ENCODE measurements at places on chromosomes 1 and 21.
A peak's percentile ranks its signal among the peaks of the same experiment; 100 is the strongest.

DNA sequence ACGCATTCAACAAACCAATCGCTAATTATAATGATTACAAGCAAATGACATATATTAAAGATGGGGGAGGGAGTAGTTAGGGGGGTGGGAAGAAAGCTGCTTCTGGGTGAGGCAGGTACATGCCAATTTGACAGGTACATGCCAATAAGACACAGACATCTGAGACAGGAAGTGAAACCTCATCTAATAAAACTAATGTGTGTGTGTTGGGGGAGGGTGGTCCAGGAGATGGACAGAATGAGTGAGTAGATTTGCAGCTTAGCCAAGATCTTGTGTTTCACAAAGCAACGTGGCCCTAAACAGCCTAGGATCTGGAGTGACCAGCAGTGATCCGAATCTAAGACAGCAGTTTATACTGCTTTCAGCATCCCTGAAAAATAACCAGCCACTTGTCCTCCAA, 10.8 kb downstream of the CFAP45 start:
- DNase-seq = no peak

GRCh38 chr21:43343095-43343991, 83.6 kb downstream of the SIK1 start:
- DNase-seq = no peak

GRCh38 chr1:44111861-44112260, 6.8 kb upstream of the KLF17 start:
- no peak for DNase-seq

GRCh38 chr21:21384977-21385376, 386.8 kb downstream of the NCAM2 start:
- DNase-seq = no peak

DNA sequence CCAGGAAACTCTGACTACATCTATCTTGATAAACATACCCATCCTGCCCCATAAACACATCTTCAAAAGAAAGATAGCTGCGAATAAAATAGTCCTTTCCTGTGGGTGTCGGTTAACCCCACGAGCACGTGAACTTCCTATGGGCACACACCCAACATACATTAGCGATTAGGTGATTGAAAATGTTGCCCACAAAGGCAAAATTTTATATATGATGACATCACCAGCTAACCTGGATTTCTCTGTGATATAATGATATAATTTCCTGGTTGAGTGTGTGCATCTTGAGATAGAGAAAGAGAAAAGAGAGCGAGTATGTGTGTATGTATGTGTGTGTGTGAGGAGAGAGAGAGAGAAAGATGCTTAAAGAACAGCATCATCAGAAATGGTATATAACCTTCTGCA, 296.1 kb downstream of the PTPRC start:
- DNase-seq = no peak

- DNase-seq = no peak
Measured at GRCh38 chr1:164773102-164773501, 214.1 kb downstream of the PBX1 start.

DNA sequence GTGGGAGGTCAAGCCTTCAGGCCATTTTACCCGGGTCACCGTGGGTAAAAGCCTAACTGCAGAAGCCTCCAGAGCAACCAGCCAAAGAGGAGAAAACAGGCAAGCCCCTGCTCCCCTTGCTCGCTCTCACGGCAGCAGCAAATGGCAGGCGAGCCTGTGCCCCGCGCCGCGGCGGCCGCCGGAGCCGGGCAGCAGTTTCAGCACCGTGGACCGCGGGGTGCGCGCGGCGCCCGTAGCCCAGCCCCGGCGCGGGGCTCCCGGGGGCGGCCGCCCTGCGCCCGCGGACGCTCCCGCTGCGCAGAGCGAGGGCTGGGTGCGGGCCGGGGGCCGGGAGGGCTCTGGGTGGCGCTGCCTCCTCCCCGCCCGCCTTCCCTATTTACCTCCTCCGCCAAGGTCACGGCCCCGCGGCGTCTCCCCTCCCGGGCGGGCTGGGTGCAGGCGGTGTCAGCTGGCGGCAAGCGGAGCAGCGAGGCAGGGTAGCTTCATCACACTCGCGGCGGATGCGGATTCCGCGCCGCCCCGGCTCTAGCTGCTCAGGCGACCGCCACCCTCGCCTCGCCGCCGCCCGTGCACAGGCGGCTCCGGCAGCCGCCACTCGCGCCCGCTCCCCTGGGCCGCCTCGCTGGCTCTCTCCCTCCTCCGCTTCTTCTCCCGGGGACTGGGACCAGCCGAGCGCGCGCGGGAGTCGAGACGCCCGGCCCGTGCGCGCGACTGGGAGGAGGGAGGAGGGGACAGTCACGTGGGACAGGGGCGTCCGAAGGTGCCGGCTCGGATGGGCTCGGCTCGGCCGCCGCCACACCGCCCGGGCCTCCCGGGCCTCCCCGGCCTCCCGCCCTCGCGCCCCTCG, at the start of gene RGS7:
Gene RGS7, minus strand, starts transcription at position 687 of the 847 bp plus-strand sequence.
- DNase-seq = peak; percentile 17

- DNase-seq = no peak
Measured at GRCh38 chr1:34928699-34929496, 552 bp downstream of the DLGAP3 start.

- no peak for DNase-seq
Measured at GRCh38 chr1:6342056-6342455, 51.5 kb downstream of the ACOT7 start.

DNA sequence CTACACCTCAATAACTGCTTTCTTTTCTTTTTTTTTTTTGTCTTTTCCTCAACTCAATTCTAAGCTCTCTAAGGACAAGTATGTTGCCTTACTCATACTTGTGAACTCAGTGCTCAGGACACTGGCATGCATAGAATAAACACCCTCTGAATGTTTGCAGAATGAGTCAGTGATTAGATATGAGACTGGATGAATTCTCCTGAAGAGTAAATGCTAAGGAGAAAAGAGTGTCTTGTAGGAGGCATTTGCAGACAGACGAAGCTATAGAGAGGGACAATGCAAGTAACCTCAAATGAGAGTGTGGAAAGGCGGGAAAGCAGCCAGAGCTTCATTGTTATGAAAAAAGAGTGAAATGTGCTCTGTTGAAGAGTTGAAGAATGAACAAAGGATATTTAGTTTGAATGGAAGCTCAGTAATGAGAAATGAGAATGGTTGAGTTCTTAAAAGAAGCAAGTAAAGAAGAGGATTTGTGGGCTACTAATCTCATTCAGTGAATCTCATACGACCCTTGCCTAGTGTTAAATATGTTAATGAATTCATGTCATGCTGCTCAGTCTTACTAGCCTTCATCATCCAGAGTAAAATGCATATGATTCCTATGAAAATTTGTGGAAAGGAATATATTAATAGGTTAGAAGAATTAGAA, 166.1 kb upstream of the DPYD start:
- no peak for DNase-seq

DNA sequence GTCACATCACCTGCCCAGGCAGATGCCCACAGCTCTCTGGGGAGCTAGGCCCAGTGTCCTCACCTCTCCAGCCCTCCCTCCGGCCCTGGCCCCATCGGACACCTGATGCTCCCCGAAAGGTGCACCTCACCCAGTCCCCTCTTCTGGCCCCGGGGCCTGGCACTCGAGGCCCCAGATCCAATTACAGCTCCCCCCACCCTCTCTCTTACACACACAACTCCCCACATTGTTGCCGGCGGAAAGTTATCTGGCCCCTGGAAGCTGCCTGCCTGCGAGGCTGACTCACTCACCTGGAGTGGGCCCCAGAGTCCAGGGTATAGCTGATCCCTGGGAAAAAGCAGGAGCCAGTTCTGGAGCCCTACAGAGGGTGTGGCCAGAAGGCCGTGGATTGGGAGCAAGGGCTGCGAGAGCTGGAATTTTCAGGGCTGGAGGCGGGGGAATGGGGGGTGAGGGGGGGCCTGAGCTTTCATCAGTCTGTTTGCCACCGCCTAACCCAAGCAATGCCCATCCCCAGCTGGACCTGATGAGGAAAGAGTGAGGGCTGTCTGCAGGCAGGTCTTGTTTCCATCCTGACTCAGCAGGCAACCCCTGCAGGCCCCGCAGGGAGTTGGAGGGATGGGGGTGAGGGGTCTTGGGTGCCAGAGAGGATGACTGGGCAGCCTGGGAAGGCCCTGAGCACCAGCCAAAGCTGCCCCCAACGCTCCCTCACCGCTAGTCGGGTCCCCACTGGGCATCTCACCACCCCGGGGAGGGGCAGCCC, 948 bp downstream of the FBXO2 start:
- no peak for DNase-seq

DNA sequence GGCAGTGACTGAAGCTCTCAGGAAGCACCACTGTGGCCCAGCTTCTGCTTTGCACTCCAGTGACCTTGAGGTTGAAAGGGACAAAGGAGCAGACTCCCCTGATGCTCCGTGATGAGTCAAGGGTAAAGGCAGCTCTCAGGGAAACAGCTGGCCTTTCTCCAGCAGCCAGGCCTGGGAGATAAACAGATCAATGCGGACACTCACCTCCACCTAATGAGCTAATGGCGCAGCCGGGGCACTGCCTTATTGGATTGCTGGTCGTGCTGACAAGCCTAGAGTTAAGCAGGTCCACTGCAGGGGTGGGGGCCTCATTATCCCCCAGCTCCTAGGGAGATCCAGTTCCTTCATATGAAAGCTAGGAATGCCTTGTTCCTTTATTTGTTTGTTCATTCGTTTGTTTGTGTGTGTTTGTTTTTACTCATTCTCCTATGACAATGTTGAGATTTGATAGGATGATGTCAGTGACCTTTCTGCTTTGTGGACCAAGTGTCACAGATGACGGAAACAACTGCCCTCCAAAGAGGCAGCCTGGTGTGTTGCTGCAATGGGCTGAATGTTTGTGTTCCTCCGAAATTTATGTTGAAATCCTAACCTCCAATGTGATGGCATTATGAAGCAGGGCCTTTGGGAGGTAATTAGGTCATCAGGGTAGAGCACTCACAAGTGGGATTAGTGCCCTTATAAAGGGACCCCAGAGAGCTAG, 141.4 kb upstream of the BEND5 start:
- DNase-seq = peak; percentile 6

DNA sequence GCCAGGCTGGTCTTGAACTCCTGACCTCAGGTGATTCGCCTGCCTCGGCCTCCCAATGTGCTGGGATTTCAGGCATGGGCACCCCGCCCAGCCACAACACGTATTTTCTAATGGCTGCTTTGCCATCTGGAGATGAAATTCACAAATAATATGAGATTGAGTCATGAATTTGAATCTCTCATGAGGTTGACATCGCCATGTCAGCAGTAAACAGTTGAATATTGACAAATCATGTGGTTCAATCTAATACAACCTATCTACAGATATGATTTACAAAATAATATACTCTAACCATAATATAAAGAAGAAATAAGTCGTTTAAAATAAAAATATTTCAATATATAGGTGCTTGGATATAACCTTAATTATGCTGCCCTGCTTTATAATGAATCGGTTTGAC, 42.1 kb downstream of the MYOM3 start:
- DNase-seq = no peak

- no peak for DNase-seq
Measured at GRCh38 chr1:213162338-213162737, 111.3 kb downstream of the RPS6KC1 start.

GRCh38 chr1:163082971-163083370, 13.8 kb downstream of the RGS4 start:
- DNase-seq = no peak

GRCh38 chr1:117735045-117735992, 129.5 kb downstream of the TENT5C start:
- DNase-seq = no peak

GRCh38 chr1:18340787-18341186, 139.9 kb upstream of the KLHDC7A start:
- DNase-seq = no peak

DNA sequence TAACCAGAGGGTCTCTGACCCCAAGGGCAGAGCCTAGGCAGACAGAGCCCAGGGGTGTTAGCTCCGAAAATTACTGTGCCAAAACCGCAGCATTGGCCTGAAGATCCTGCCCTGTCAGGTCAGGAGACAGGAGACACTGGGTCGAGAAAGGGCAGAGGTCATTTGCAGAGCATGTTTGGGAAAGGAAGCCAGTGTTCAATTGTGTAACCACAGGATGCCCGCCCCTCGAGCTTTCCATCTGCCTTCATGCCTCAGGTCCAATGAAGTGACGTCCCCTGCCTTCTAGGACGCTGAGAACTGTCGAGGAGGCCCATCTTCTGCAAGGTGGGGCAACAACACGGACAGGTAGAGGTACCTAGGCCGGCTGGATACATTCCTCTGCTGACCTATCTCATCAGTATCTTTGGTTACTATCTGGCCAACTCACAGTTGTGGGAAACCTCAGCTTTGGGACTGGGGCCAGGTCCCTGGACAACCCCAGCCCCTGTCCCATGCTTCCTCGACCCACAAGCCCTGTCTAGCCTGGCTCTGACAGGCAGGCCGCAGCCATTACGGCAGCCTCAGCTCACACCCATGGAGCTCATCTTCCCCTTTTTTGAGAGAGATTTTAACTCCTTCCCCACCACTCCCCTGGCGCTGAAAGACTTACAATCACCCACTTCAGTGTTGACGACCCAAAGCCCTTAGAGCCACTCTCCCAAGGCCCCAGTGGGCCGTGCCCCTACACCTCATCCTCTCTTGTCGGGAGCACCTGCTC, 1.3 kb downstream of the ARL8A start:
- no peak for DNase-seq

GRCh38 chr1:19582318-19582717, 61.8 kb upstream of the NBL1 start:
- DNase-seq = no peak

- DNase-seq = no peak
Measured at GRCh38 chr1:36204347-36204909, 19.8 kb upstream of the THRAP3 start.

- no peak for DNase-seq
Measured at GRCh38 chr1:89739013-89739843, 81.6 kb upstream of the LRRC8D start.

- no peak for DNase-seq
Measured at GRCh38 chr1:37123276-37124115, 89.2 kb upstream of the GRIK3 start.

DNA sequence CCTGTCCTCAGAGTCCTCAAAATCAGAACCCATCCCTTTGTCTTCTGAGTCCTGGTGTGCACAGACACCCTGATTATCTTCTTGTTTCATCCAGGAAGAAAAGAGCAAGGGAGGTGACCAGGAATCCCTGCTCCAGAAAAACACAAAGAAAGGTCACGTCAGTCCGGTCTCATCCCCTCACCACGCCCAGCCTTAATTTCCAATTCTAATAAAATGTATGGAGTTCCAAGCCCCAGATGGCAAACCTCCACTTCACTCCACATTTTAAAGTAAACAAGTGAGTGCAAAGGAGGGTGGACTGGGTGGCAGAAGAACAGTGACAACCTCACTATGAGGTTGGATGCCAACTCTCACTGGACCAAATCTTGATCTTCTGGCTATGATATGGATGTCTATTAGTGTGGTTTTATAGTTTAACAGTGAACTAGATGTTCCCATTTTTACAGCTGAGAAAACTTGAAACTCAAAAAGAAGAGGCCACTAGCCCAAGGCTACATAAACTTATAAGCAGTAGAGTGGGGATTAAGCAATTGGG, 22.0 kb downstream of the ZNF697 start:
- DNase-seq = no peak

DNA sequence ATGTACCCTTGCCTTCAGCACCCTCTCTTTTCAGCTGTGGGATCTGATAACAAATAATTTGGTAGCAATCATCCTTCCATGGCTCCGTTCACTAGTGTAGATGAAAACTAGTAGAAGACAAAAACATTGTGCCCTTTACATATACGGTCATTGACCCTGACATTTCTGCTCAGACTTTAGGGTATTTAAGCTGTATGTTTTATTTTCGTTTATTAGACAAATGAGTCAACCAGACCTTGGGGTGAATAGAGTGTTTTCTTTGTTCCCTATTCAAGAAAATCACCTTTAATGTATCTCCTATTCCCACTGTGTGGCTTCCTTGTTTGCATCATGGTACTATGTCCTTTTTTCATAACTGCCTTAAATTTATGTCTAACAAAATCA, 187.3 kb downstream of the VAV3 start:
- DNase-seq = no peak

GRCh38 chr1:53398091-53398490, 61.1 kb upstream of the DMRTB1 start:
- no peak for DNase-seq

Data from NCI-H2171 (cell line).